ENCODE measurements at places on chromosomes 11 and 22.

- no peak for DNase-seq
These were observed 27.3 kb upstream of the PICK1 start for GRCh38 chr22:38029901-38030300.

GRCh38 chr22:29457730-29458129 lies 19.3 kb downstream of the RFPL1 start:
- no peak for DNase-seq

GRCh38 chr11:80702264-80702663 lies 1261.4 kb upstream of the TENM4 start:
- DNase-seq: no peak

GRCh38 chr22:24270556-24271385 lies at the start of gene SPECC1L:
TSS of gene SPECC1L (plus strand) at chr22:24270831. CDS start at chr22:24302232, 31,401 bp downstream.
- DNase-seq: peak; percentile 59

DNA sequence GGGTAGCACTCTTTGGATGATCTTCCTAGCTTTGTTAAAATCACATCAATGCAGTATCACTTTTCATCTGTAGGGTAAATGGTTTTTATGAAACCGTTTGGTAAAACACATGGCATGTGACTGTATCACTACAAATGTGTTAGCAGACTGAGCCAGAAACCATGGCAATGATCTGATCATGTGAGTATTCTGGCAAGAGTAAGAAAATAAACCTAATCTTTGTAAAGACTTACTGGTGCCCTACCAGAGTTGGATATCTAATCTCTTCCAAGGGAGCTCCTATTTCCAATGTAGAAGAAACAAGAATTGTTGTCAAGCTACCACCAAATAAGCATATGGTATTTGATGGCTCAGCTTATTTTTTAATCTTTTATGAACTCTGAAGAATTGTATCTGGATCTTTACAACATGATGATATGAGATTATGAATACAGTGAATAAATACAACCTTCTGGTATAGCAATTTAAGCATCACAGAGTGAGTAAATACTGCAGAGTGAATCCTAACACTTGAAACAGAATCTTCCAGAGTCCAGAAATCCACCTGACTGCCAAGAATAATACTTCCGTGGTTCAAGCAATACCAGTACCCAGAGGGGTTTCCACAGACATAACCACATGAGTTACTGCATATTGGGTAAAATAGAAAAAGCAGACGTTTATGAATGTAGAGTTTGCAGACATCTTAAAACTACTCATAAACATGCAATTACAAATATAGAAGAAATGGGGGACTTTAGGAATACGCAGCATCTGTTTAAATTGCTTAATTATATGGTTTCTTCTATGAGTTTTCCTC lies 238.8 kb downstream of the TTC28 start:
- DNase-seq: no peak

DNA sequence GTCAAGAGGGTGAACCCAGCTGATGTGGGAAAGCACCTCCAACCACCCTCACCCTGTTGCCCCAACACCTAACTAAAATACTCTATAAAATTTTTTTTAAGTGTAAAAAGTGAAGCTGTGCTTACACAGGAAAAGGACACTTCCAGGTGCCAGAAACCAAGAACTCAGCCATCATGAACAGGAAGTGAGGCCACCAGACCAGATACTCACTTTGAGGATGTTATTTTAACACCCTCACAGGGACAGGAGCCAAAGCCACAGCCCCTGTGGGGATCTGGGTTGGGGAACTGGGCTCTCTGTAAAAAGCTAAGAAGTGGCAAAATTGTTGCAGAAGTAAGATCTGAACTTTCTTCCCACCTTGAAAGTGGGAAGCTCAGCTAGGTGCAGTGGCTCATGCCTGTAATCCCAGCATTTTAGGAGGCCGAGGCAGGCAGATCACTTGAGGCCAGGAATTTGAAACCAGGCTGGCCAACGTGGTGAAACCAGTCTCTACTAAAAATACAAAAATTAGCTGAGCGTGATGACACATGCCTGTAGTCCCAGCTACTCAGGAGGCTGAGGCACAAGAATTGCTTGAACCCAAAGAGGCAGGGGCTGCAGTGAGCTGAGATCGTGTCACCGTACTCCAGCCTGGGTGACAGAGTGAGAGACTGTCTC lies 3.8 kb downstream of the RSPH14 start:
- DNase-seq: no peak

DNA sequence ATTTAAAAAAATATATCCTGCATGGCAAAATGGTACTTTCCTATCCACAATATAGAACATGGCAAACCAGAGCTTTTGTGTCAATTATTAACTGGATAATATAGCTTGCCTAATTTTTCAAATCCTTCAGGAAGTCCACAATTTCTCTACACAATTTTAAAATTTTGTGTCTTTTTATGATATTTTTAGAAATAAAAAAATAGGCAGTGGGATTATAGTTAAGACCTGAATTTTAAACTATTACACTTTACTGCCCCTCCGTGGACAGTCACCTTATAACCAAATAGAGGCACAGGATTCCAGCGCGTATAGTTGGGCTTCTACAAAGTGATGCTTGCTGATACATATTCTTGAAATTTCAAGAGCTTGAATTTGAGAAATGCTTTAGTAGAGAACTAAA lies 2.1 kb upstream of the DMC1 start:
- peak; percentile 11 for DNase-seq
